ENCODE measurements at places on chromosomes 3 and 15. TPM values are rescaled to one million over a fixed set of nuclear protein-coding genes. Genes with fewer than 3 reads are reported as not detected.

Gene ZMYND10
- total RNA-seq: 13.4 TPM

Gene NTRK3
- 2.9 TPM for total RNA-seq

Gene KCNH8
- 1.2 TPM for total RNA-seq

Gene C3orf22
- total RNA-seq: not detected

Gene GPX1
- total RNA-seq: 114 TPM

Gene CTXN2
- total RNA-seq: not detected

Gene GXYLT2
- 25.8 TPM for total RNA-seq

Gene REC114
- not detected for total RNA-seq

Gene PRRT3
- total RNA-seq: 11.3 TPM

Gene ATG7
- total RNA-seq: 32.4 TPM

- H3K4me1 ChIP-seq: peaks cover 9% of the 10 kb centered on the region
- DNase-seq: no peak
- no peak overlapping the region for H3K27ac ChIP-seq
- no peak overlapping the region for H3K4me3 ChIP-seq
- no peaks in the 10 kb centered on the region for H3K27me3 ChIP-seq
These were observed 42.2 kb downstream of the SLC9A9 start for GRCh38 chr3:143806038-143806437.

GRCh38 chr3:141597931-141598330 is 111.1 kb downstream of the RASA2 start:
- no peak overlapping the region for H3K27ac ChIP-seq

DNA sequence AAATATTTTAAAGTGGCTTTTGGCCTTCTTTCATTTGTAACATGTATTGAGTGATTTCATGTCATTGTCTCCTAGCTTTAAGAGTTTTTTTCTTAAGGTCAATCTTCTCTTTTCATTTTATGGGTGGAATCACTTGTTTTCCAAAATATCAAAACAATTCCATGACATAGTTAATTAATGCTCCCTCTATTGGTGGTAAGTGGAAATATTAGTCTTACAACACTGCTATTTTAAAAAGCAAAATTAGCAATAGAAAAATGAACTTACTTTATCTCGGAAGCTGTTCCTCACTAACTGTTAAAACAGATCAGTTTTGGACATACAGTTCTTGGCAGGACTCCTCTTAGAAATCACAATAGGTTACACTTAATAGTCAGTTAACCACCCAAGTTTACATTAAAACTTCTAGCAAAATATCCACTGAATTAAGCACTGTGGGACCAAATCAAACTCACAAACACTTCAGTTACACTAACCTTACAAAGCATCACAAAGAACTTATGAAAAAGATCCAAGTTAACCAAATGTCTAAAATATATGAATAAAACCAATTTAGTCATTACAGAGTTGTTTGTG is 42.4 kb downstream of the TIGIT start:
- H3K4me3 ChIP-seq: no peak overlapping the region
- no peaks in the 10 kb centered on the region for H3K27me3 ChIP-seq
- H3K4me1 ChIP-seq: peaks cover 13% of the 10 kb centered on the region
- no peak overlapping the region for H3K27ac ChIP-seq

DNA sequence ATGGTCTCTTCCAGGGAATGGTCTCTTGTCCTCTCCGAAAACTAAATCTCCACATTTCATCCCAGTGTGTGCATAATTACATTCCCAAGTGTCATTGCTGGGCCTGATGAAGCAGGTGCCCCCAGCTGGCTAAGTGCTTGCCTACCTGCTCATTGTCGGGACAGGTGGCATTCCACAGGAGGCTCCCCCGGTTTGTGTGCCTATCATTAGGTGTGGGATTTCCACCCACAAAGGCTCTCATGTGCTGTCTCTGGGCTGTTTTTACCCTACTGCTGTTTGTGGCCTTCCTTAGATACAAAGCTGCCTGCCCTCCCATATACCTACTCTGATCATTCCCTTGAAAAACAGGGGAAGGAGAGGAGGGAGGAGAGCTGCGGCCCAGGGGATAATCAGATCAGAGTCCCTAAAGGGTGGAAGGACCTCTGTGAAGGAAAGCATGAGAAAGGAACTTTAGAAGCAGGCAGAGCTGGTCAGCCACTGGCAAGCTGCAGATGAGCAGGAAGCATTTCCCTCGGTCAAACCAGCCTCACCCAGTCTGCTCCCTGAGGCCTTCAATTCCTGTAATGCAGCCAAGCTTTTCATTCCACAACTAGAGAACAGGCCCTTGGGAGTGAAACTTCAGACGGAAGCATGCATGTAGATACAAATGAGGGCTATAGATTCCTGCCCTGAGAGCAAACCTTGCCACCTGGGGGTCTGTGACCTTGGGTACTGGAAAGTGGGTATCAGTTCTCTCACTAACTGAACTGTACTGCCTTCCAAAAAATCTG is 60.7 kb upstream of the HEG1 start:
- H3K36me3 ChIP-seq: no peaks in the 10 kb centered on the region
- peaks cover 19% of the 10 kb centered on the region for H3K27me3 ChIP-seq
- DNase-seq: no peak
- no peak overlapping the region for H3K4me3 ChIP-seq
- peaks cover 35% of the 10 kb centered on the region for H3K4me1 ChIP-seq
- H3K27ac ChIP-seq: peak overlapping the region; percentile 54

DNA sequence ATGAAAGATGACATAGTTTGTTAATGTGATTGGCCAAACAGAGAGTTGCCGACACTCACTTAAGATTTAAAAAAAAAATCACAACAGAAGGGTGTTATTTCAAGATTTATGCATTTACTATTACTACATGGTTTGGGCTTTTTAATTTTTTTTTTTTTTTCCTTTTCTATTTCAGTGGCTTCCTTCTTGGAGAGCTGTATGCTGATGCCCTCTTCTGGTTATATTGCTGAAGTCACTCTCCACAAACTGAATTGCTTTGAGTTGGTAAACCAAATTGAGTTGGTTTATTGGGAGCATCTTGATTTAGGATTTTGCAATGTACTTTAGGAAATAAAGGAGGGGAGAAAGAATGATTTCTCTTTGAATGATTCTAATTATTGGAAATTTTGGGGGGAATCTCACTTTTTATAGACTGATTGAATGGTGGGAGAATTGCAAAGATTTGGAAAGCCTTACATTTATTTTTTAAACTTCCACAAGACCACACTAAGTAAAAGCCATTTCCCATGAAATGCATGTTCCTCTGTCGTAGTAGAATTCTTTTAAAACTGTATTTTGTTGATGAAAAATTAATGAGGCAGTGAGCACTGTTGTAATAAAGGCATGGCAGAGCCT is 186.6 kb upstream of the FEZF2 start:
- no peak for DNase-seq
- H3K4me3 ChIP-seq: no peak overlapping the region
- peaks cover 9% of the 10 kb centered on the region for H3K27me3 ChIP-seq
- no peak overlapping the region for H3K27ac ChIP-seq

DNA sequence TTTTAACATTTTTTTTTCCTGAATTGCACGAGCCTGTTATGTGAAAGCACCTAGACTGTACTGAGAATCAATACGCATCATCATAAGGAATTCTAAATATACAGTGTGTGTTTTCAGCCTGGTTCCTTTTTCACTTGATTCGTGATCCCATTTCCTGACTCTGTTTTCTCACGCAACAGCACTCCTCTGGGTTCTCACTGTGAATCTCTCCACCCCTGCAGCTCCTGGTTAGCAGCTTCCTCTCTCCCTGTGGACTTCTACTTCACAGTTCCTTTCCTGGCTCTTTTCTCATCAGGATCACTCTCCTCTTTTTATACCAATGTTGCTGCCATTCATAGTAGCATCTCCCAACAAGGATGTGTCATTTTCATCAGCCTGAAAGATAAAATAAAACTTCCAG is 297.2 kb downstream of the CADM2 start:
- no peak for DNase-seq
- peaks cover 3% of the 10 kb centered on the region for H3K27me3 ChIP-seq
- no peaks in the 10 kb centered on the region for H3K36me3 ChIP-seq
- H3K4me3 ChIP-seq: no peak overlapping the region
- H3K27ac ChIP-seq: no peak overlapping the region
- H3K4me1 ChIP-seq: peaks cover 4% of the 10 kb centered on the region

DNA sequence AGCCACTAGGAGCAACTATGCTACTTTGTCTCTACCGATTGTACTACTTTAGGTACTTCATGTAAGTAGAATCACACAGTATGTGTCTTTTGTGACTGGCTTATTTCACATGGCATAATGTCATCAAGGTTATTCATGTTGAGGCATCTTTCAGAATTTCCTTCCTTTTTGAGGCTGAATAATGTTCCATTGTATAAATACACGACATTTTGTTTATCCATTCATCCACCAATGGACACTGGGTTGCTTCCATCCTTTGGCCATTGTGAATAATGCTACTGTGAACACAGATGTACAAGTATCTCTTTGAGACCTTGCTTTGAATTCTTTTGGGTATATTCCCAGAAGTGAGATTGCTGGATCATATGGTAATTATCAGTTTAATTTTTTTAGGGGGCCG is 29.2 kb downstream of the MYO5A start:
- H3K36me3 ChIP-seq: no peaks in the 10 kb centered on the region
- no peaks in the 10 kb centered on the region for H3K4me1 ChIP-seq
- no peak overlapping the region for H3K27ac ChIP-seq
- no peak overlapping the region for H3K4me3 ChIP-seq
- no peaks in the 10 kb centered on the region for H3K27me3 ChIP-seq

- H3K27me3 ChIP-seq: peaks cover 3% of the 10 kb centered on the region
- H3K27ac ChIP-seq: no peak overlapping the region
- no peak overlapping the region for H3K4me3 ChIP-seq
- H3K4me1 ChIP-seq: peaks cover 9% of the 10 kb centered on the region
These were observed 52.7 kb downstream of the COL6A6 start for GRCh38 chr3:130569461-130570365.

- H3K27ac ChIP-seq: no peak overlapping the region
- H3K36me3 ChIP-seq: no peaks in the 10 kb centered on the region
- no peak for DNase-seq
- peaks cover 23% of the 10 kb centered on the region for H3K27me3 ChIP-seq
These were observed 117.5 kb upstream of the PROK2 start for GRCh38 chr3:71902258-71903111.

DNA sequence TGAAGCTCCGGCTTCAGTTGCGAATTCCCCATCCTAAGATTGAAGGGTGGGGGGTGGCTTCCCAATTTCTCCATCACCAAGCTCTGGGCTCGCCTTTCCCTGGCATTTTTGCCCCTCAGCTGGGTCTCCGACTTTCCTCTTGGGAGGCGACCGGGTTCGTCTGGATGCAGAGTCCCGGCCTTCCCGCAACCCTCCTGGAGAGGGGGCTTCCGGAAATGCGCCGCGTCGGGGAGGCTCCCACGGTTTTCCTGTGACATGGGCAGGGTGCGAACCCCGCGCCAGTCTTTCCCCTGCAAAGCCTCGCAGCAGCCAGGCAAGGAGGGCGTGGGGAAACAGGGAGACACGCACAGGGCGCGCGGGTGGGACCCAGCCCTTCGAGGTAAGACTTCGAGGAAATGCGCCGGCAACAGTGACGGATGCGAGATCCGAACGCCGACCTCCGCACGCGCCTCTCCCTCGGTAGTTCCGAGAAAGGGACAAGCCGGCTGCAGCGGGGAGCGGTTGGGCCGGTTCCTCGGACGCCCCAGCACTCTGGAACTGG is 466 bp upstream of the HCN4 start:
- H3K4me3 ChIP-seq: peak overlapping the region; percentile 79
- H3K27ac ChIP-seq: no peak overlapping the region
- DNase-seq: no peak
- peaks cover 84% of the 10 kb centered on the region for H3K27me3 ChIP-seq

GRCh38 chr3:41681479-41681878 is 280.4 kb downstream of the ULK4 start:
- H3K4me1 ChIP-seq: peaks cover 25% of the 10 kb centered on the region
- peaks cover 12% of the 10 kb centered on the region for H3K36me3 ChIP-seq
- peak overlapping the region; percentile 7 for H3K4me3 ChIP-seq
- no peaks in the 10 kb centered on the region for H3K27me3 ChIP-seq
- no peak for DNase-seq
- H3K27ac ChIP-seq: no peak overlapping the region

DNA sequence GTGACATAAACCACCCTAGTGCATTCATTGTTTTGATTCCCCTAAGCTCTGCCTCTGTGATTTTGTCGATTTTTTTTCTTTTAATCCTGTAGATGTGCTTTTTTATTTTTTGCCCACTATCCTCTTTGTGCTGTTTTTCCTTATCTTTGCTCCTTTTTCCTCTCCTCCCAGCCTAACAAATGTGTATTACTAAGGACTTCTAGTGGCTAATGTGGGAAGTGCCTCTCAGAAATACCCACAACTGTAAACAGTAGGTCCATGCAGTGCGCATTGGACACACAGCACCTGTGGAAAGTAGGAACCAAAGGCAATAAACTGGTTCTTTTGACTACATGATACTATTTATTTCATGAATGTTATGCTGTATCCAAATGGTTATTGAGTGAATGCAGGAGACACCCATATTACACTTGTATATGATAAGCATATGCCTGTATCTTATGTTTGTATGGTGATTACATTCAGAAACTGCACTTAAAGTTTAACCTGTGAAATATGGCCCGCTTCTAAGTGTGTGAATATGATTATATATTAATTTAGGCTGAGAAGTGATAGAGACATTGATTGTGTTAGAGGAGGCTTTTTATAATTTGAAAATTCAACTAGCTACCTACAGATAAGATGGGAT is 147.8 kb downstream of the PLCL2 start:
- no peak overlapping the region for H3K27ac ChIP-seq
- peaks cover 16% of the 10 kb centered on the region for H3K4me1 ChIP-seq
- no peak for DNase-seq
- H3K27me3 ChIP-seq: no peaks in the 10 kb centered on the region

DNA sequence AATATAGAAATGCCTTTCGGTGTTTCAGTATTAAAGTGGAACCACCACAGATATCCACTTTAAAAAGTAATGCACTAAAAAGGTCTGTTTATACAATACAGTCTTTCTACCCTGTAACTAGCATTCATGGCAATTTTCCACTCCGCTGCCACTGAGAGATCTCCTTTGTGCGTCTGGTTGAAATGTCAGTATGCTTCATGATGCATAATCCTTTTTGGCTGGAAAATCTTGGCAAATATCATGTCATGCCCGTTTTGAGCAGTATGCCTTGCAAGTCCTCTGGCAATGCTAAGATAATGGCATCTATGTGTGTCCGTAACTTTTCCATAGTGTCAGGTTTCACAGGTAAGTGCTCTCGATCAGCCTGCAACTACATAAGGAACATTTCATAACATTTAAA is 30.8 kb upstream of the ARF4 start:
- DNase-seq: no peak
- H3K36me3 ChIP-seq: peaks cover 28% of the 10 kb centered on the region
- no peak overlapping the region for H3K27ac ChIP-seq
- H3K27me3 ChIP-seq: no peaks in the 10 kb centered on the region
- H3K4me3 ChIP-seq: no peak overlapping the region
- H3K4me1 ChIP-seq: no peaks in the 10 kb centered on the region

DNA sequence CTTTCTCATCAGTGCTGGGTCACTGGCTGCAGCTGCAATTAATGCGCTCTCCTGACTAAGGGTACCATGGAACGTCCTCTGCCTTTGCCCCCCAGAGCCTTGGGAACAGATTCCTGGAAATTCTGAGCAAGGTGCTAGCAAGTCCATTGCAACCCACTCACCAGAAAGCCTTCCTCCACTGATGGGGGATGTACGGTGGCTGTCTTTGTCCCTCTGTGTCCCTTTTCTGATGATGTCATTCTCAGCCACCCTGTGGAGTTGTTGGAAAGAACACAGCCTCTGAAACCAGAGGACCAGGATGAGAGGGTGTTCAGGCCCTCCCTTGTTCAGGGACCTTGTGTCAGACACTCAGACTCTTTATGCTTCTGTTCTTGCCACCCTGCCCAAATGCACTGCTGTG is 38.1 kb upstream of the ZBTB38 start:
- H3K27ac ChIP-seq: no peak overlapping the region
- H3K4me3 ChIP-seq: no peak overlapping the region
- no peaks in the 10 kb centered on the region for H3K36me3 ChIP-seq
- H3K4me1 ChIP-seq: peaks cover 35% of the 10 kb centered on the region
- no peaks in the 10 kb centered on the region for H3K27me3 ChIP-seq
